H7 (cell line): ENCODE measurements at places on chromosomes 11 and 22. TPM values are rescaled to one million over a fixed set of nuclear protein-coding genes. Genes with fewer than 3 reads are reported as not detected.

PRR5L gene
- 5.8 and 6.9 TPM in 2 replicates for total RNA-seq

PLAAT5 gene
- total RNA-seq, result 29.6 and 30.0 TPM in 2 replicates

DNA sequence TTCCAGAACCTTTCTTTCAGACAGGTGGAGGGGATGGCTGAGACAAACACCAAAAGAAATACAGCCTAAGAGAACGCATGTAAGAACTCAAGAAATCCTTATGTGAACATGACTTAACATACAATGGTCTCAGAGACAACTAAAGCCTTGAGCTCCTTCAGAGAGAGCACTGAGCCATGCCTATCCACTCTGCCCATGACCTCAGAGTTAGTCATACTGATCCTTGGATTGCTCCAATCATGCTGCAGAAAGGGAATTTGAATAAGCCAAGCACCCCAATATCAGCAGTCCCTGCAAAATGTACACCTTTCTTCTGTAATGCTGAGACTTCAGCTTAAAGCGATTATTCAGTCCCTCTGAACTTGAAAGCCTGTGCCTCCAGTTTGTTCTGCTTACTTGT lies 43.2 kb upstream of the CHKA start:
- DNase-seq, result no peak

DNA sequence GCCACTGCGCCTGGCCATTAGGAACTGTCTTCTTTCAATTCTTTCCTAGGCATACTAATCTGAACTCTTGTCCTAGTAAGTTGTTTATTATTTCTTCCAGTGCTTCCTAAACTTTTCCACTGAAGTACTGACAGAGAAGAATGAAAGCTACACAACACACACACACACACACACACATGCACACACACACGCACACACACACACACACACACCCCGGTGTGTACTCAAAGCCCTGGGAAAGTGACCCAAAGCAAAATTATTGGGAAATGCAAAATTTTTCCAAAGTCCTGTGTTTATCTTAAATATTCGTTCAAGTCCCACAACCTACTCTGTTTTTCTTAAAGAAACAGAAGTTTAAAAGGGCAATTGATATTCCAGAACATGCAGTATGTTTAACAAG lies 19.4 kb upstream of the SIK2 start:
- no peak for DNase-seq

- DNase-seq, result no peak
Measured at GRCh38 chr22:34427436-34427835, 507.2 kb upstream of the LARGE1 start.

DNA sequence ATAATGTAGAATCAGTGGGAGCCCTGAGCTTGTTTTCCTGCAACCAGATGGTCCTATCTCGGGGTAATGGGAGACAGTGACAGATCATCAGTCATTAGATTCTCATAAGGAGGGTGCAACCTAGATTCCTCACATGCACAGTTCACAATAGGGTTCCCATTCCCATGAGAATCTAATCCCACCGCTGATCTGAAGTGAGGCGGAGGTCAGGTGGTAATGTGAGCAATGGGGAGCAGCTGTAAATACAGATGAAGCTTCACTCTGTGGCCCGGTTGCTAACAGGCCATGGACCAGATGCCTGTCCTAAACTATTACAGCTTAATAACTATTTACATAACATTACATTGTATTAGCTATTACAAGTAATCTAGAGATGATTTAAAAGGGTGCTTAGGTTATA lies 17.0 kb downstream of the DIXDC1 start:
- no peak for DNase-seq

DNA sequence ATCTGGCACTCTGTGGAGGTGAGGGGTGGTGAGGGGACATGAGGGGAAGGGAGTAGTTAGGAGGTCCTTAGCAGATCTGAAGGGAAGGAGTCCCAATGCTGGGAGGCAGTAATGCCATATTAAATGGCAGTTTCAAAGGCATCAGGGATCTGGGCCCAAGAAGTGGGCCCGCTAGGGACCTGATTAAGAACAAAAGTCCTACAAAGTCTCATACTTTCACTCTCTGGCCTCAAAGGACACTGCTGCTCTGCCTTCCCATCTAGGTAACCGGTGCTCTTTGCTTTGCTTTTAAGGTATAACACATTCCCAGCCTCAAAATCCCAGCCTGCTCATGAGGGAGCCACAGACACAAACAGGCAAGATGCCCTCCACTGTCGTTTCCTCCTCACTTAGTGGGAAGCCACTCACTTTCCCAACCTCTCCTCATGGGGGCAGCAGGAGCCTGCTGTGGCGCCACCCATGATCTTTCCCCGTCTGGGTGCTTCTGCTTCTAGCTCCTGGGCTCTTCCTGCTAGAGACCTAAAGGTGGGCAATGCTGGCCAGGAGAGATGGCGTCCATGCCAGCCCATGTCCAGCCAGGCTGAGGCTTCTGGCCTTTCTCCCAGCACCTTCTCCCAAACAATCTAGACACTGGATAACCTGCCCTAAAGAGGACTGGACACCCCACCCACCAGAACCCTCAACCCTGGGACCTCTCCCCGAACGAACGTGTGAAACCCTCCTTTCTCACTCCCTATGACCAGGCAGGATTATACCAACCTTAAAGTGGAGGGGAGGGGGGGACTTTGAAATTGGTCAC lies 68.3 kb downstream of the PLEKHA7 start:
- peak; percentile 26 for DNase-seq
